ENCODE measurements at places on chromosomes 3 and 15.

GRCh38 chr3:123404391-123404790, 44.5 kb downstream of the ADCY5 start:
- no peak for DNase-seq

GRCh38 chr15:61822511-61822910, 237.7 kb downstream of the VPS13C start:
- no peak for DNase-seq

DNA sequence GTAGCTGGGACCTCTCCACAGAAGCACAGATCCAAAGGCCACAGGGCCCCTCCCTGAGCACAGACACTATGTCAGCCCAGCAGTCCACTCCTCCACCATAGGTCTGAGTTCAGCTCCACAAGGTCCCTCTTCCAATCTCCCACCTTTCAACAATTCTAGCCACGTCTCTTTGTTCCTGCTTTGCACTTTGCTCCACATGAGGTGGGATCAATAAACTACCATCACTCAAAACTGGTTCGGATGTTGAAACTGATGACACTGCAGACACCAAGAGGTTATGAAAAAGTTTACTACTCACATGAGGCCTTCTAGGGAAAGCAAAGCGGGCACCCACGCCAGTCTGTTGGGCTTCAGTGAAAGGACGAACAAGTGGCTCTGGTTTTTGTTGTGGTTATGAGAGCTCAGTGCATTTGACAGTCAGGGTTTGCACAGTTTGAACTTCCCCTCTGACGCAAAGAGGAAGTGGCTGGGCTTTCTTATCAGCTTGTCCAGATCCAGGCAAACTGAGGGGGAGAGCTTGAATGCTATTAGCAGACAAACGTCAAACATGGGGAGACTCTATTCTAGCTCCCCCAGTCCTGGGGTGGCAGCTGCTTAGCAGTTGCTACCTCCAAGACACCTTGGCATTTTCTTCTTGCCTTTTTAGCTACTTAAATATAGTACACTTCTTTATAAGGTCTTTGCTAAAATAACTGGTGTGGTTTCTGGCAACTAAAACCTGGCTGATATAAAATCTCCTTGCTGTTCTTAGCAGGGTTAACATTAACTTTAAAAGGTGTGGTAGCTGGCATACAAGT, 37.8 kb downstream of the ZNF445 start:
- no peak for DNase-seq

DNA sequence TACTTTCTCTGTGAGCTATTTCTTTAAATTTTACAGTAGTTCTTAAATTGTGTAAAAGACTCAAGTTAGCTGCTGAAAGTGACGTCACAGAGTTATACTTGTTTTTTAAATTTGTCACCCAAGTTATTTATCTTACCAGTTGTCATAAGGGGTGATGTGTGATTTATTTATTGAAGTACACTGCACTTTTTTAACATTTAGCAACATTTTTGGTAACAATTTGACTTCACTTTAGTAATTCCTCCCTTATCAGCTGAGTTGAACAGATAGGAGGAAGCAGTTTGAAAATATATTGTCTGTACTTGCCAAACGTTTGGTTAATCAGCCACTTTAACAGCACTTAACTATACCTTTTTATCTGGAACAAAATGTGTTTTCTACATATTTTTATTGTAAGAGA, 3.8 kb downstream of the STT3B start:
- DNase-seq = no peak

DNA sequence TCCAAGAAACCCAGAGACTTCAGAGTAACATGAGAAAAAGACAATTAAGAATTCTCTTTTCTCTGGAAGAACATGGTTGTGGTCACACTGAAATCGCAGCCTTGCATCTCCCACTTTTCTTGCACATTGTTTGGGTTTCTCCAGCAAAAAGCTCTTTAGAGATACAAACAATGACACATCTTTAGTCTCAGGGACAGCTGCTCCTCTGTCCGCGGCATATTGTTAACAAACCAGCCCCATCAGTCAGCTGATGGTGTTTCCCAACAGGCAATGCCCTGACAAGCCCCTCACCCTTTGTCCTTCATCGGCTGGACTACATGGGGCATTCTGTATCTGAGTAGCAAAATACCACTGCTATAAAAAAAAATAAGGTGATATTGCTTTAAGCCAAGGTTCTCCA, 53.4 kb downstream of the UMPS start:
- no peak for DNase-seq

DNA sequence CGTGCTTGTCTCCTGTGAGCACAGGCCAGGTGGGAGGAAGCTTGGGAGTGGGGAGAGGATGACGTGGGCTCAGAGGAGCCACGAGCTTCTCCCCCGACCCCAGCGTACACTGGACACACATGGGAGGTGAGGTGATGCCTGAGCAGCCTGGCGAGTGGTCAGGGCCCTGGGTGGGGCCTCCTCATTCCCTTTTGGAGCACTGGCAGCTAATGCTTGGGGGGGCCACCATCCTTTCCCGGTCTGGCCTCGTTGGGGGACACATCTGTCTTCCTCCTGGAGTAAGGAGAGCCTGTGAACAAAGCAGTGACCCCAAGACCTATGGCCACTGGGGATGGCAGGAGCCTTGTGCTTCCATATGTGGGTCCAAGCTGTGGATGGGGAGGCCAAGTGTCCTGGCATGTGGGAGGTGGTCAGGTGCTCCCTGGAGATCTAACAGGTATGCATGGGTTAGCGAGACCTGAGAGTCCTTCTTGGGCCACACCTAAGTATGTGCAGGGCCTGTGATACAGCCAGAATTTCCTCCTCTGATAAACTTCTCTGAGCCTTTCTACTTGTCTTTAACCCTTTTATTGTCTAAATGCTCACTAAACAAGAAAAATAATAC, 9.5 kb downstream of the KLF13 start:
- DNase-seq = no peak

- DNase-seq = no peak
These were observed 9.8 kb downstream of the ATP2B2 start for GRCh38 chr3:10495614-10496013.

GRCh38 chr15:101514318-101514717, 24.8 kb upstream of the PCSK6 start:
- DNase-seq = no peak

- DNase-seq = no peak
These were observed 56.7 kb upstream of the TSC22D2 start for GRCh38 chr3:150351398-150351797.

DNA sequence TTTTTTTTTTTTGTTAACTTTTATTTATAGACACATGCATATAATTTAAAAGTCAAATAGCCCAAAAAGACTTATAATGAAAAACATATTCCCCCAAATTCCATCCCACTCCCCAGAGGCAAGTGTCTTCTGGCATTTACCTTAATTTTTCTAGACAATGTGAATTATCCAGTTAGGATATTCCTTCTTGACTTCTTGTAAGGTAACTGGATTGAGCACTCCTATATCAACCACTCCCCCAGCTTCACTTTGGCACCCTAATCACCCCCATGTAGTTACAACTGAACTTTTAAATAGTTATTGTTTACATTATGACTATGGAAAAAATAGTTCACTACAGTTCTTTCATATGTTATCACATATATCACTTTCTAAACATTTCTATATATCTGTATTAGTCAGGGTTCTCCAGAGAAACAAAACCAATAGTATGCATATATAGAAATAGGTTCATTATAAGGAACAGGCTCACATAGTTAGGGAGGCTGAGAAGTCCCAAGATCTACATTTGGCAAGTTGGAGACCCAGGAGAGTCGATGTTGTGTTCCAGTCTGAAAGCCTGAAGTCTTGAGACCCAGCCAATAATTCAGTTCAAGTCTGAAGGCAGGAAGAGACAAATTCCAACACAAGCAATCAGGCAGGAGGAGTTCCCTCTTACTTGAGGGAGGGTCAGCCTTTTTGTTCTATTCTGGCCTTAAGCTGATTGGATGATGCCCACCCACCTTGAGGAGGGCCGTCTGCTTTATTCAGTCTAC, 175.8 kb downstream of the THSD4 start:
- no peak for DNase-seq

- no peak for DNase-seq
These were observed 5.8 kb downstream of the RCCD1 start for GRCh38 chr15:90960298-90961091.

- no peak for DNase-seq
These were observed 3.8 kb upstream of the CMTM6 start for GRCh38 chr3:32506466-32506865.

DNA sequence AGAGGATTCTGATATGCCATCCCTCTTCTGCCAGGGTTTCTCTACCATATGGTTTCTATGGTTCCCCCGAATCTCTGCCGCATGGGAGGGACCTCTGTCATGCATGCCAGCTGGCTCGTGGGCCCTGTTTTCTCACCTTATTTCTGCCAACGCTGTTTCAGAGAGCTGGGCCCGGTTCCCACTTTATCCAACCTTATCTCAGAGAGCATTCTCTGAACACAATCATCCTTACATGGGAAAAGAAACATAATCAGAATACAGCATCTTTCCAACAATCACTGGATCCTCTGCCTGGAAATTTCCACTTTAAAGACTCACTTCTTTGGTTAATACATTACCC, 234.5 kb upstream of the ZBTB20 start:
- DNase-seq = no peak

GRCh38 chr15:69542028-69542427, 89.4 kb downstream of the RPLP1 start:
- DNase-seq = no peak

- no peak for DNase-seq
These were observed 22.5 kb upstream of the CLK3 start for GRCh38 chr15:74593122-74593521.

DNA sequence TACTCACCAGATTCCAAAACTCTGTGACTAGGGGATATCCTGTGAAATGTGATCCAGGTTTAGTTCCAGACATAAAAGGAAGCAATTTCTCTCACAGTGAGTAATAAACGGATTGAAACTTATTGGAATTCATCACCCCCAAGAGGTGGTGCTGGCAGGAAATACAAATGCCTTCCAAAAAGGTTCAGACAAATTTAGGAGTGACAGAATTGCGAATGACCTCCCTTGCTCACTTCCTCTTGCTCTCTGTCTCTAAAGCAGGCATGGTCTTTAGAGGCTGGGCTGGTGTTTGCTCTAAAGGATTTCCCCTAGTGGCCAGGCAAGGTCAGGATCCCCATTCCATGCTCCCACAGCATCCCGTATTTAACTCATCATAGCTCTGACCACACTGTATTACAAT, 449.4 kb upstream of the PPP2R3A start:
- DNase-seq = no peak

- DNase-seq = no peak
These were observed 8.0 kb upstream of the ACAP2 start for GRCh38 chr3:195450731-195451229.

- DNase-seq = peak; percentile 20
These were observed 35.2 kb downstream of the GAP43 start for GRCh38 chr3:115658337-115659181.

DNA sequence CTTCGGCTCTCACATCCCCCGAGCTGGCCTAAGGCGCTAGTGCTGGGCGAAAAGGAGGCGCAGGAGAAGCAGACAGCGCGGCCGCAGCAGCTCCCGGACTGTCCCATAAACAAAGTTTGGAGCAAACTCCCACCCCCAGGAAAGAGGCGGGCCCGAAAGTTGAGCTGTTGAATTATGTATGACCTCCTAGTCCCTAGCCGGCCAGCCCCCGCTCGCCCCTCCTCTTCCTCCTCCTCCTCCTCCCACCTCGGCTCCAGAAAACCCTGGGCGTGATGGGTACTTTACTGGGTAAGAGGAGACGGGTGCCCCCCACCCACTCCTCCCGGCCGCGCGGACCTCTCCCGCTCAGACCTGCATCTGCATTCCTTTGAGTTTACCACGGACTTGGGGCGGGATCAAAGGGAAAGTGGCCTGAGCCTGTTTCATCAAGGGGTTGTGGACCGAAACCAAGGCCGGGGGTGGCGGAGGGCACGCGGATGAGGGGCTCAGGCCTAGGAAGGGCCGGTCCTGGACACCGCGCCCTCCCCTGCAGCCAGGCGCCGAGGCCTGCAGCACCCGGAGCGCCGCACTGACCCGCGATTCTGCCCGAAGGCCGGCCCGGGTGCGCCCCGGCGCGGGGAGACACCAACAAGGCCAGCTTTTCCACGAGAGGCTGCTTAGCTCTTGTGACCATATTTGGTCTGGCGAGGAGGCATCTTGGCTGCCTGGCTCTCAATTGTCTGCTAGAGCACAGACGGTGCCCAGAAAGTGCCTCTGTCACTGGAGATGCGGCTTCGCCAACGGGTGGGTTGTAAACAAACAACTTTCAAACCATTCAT, at the start of gene WWTR1:
WWTR1 (minus strand) TSS at position 100 of the 818 bp plus-strand sequence. CDS start 719 bp downstream, outside the sequence.
- DNase-seq = no peak

- DNase-seq = no peak
These were observed 41.4 kb downstream of the MUC20 start for GRCh38 chr3:195762249-195762585.

DNA sequence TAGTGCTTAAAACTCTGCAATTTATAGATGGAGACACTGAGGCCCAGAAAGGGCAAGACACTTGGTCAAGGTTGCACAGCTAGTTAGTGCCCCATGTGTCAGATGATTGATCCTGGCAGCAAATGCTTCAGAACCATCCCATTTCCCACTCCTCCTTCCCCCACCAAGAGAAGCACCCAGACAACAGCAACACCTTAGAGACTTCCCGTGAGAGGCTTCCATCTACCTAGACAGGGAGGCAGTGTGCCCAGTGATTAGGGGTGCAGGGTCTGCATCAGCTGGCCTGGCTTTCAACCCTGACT, 77.6 kb downstream of the CORO2B start:
- DNase-seq = no peak

GRCh38 chr15:92819278-92820235, 80.6 kb upstream of the CHD2 start:
- no peak for DNase-seq

DNA sequence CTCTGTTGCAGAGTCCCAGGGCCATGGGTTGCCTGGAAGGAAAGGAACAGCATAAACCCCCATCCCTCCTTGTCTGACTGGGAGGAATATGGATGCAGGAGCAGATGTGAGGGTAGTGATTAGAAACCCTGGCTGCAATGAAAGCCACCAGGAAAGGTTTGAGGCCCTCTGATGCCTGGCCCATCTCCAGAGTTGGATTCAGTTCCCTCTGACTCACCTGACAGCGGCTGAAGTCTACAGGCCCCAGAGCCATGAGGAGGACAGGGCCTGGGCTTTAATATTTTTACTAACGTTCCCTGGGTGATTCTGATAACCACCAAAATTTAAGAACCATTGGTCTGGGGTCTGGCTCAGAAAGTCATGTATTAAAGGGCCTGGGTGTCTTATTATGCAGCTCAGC, 214.0 kb downstream of the EPHB1 start:
- DNase-seq = no peak

DNA sequence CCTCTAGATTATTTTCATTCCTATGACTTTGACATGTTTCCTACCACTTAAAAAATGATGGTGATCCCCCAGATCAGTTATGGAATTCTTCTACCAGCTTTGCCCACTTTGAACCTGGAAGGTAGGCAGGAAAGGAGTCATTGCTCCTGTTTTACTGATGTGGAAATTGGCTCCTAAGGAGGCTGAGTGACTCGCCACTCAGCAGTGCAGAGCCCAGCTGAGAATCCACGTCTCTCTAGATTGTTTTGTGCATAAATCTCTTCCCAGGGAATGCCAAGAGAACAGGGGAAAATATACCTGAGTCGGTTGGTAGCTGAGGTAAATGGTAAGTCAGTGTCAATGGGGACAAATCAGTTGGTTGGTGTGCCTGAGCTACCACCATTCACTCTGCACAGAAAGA, 4.7 kb downstream of the LTF start:
- no peak for DNase-seq

Measured in stimulated activated CD4-positive, alpha-beta T cell treated with anti-CD3 and anti-CD28 coated beads, Interleukin-1b, Interleukin-23, amount 100 ng/mL, for 1 hour (primary cell).